Mammary epithelial cell (primary cell): ENCODE measurements at places on chromosomes 1 and 21.

DNA sequence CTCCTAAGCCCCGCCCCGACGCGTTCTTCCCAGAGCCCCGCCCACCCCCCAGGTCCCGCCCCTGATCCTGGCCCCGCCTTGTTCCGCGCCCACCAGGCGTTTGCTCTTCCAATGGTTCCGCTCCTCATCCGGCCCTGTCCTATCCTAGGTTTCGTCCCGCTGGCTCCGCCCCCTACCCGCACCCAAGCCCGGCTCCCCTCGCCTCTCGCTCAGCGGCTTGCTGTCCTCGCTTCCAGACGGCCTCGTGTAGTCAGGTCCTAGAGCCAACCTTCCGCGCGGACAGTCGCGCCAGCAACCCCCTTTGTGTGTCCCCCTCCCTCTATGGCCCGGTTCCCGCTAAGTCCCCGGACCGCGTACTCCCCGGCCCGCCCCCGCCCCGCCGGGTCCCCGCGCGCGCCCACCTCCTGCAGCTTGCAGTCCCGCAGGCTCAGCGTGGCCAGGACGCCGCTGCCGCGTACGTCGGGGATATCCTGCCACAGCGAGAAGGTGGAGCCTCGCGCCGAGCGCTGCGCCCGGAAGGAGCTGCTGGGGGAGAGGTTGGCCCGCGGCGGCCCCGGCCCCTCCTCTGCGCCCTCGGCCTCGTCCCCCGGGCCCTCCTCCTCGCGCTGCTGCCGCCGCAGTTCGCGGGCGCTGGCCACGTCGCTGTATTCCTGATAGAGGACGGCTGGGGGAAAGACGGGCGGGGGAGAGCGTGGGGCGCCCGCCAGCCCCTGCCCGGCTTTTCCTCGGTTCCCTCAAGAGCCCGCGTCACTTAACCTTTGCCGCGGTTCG is 5.7 kb downstream of the ARHGEF19 start:
- DNase-seq = peak; percentile 91

GRCh38 chr1:117606649-117607430 is 992 bp downstream of the TENT5C start:
- peak; percentile 53 for DNase-seq

GRCh38 chr1:213987422-213987926 is 299 bp upstream of the PROX1 start:
- DNase-seq = no peak

DNA sequence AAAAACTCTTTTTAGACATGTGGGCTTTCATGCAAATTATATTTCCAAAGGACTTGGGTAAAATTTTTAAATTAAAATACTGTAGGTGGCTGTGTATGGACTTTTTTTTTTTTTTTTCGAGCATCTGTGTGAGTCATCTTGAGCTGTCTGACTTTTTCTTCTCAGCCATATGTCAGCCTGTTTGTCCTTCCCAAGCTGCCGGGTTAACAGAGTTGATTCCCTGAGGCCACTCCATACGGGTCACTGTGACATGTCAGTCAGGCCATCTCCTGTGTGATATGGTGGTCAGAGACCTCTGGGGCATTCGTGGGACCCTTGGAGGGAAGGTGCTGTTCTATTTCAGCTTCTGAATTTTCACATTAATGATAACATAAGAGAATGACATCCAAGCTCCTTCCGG is 148.3 kb downstream of the KCNJ6 start:
- DNase-seq = peak; percentile 36

DNA sequence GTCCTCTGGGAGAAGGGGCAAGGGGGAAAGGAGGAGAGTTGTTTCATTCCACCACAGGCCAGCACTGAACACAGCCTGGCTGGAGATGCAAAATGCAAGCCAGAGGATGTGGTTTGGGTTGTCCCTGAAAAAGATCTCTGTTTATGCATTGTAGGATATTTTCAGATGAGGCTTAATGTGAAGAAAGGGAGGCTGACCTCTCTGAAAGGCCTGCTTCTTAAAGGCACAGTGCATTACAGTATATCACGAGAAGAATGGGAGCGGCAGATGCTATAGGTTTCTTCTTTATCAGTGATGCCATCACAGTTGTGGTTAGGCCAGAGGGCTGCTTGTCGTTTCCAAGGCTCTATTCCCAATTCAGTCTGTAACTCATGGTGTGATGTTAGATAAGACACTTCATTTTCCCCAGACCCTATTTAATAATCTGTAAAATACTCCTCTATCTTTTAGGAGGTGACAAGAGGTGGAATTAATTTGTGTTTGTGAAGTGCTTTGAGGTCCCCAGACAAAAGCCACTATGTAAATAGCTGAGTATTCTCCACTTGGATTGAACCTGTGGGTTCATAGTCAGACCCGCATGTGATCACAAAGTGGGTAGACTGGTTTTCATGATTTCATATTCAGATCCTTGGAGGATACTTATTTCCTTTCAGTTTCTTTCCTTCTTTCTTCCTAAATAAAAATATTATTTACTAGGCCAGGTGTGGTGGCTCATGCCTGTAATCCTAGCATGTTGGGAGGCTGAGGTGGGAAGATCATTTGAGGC is 76.5 kb upstream of the WDR26 start:
- no peak for DNase-seq

- DNase-seq = peak; percentile 22
Measured at GRCh38 chr1:75643460-75643859, 32.5 kb upstream of the SLC44A5 start.
